Bronchial smooth muscle cell (primary cell): ENCODE measurements at places on chromosomes 13 and 19. TPM values are rescaled to one million over a fixed set of nuclear protein-coding genes. Genes with fewer than 3 reads are reported as not detected.

The GARRE1 gene
- 6.6 and 7.6 TPM in 2 replicates for total RNA-seq

The NLRP7 gene
- total RNA-seq: not detected in 2 replicates

The APOC4 gene
- total RNA-seq: not detected in 2 replicates

The FUT1 gene
- under 0.01 TPM in 2 replicates for total RNA-seq

The JAK3 gene
- 0.09 and 0.95 TPM in 2 replicates for total RNA-seq

The LGALS7B gene
- total RNA-seq: 0.95 and 1.9 TPM in 2 replicates

The KLK2 gene
- not detected in 2 replicates for total RNA-seq

The LRRC63 gene
- total RNA-seq: under 0.01 and 0.34 TPM in 2 replicates

The ZNF256 gene
- 6.3 and 6.5 TPM in 2 replicates for total RNA-seq

The KXD1 gene
- total RNA-seq: 46.8 and 48.9 TPM in 2 replicates

The CEACAM5 gene
- not detected in 2 replicates for total RNA-seq

The LATS2 gene
- 10.2 and 12.0 TPM in 2 replicates for total RNA-seq

The CLDND2 gene
- total RNA-seq: not detected in 2 replicates

The CEACAM7 gene
- total RNA-seq: not detected in 2 replicates

The ZNF358 gene
- 9.1 and 9.5 TPM in 2 replicates for total RNA-seq

The ZNF175 gene
- 3.0 and 3.1 TPM in 2 replicates for total RNA-seq
